ENCODE measurements at places on chromosomes 2 and 18. TPM values are rescaled to one million over a fixed set of nuclear protein-coding genes. Genes with fewer than 3 reads are reported as not detected.

GRCh38 chr2:179525340-179525739 is 260.7 kb upstream of the SESTD1 start:
- DNase-seq: no peak

DNA sequence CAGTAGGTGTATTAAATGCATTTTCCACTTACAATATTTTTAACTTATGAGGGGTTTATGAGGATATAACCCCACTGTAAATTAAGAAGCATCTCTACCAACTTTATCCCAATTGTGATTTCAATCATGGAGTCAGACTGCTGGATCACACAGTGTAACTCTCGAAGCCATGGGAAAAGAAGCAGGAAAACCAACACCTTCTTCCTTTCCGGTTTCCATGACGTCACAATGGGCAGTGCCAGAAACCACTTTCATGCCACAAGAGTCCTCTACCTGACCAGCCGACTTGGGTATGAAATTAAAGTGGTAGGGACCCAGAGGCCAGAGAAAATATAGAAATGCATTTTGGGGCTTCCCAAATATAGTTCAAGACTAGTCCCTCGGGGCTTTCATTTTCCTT is 4.2 kb downstream of the RNF152 start:
- no peak for DNase-seq

DNA sequence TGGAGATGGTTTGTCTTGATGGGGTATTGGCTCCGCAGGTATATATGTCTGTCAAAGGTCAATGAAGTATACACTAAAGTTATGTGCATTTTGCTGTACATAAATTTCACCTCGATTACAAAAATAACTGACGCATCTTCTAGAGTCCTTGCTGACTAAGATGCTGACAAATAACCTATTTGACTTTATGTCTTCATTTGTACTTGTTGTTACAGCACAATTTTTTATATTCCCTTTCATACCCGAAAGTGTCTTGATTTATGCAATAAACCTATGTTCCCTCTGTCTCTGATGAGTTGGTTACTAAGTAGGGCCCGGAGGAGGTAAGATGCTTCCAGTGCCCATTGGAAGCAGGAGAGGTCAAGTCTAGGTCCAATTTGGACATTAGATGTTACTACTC is 93.5 kb downstream of the COPS8 start:
- DNase-seq: no peak

L3MBTL4 gene
- total RNA-seq: 1.3 TPM

SFTPB gene
- not detected for total RNA-seq

GRCh38 chr18:68874361-68874760 is 76.5 kb downstream of the CCDC102B start:
- DNase-seq: peak; percentile 45

DNA sequence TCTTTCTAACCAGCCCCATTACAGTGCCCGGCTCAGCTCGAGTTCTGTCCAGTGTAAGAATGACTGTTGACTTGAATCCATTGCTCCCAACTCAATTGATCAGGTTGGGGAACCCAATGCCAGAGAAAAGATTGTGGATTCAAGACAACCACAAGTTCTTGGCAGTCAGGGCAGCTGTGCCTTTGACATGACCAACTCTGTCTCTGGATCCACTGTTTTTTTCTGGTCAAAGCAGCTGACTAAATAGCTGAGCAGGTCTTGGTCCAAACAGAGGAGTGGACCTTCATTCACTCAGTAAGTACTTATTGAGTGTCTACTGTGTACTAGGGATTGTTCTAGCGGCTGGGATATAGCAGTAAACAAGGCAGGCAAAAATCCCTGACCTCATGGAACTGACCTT is 6.3 kb upstream of the ATOH8 start:
- no peak for DNase-seq

DNA sequence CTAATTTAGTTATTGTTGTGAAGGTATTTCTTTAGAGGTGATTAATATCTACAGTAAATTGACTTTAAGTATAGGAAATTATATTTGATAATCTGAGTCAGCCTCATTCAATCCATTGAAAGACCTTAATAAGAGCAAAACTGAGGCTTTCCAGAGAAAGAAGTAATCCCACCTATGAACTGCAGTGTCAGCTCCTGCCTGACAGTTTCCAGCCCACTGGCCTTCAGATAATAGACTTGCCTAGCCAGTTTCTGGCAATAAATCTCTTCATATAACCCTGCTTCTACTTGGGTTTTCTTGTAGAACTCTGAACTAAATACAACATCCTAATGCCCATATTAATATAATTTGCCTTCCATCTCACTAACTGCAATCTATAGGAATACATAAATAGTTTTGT is 437.9 kb upstream of the UBE2E3 start:
- no peak for DNase-seq

- DNase-seq: no peak
These were observed 505 bp downstream of the FOXI3 start for GRCh38 chr2:88451811-88452564.

DNA sequence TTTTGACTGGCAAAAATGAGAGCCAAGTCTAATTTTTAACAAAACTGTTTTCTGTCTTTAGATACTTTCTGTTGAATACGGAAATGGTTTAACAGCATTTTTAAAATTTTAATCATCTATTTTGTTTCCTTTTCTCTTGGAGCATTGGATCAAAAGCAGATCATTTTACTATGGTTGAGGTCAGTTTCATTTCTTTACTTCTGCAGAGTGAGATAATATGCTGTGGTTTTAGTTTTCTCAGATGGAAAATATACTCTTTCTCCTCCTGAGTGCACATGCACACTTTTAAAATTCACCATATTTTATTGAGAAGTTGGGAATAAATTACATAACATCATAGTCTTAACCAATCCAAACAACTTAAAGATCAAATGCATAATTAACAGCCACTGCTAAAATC is 283.3 kb downstream of the SLC8A1 start:
- no peak for DNase-seq

GRCh38 chr18:77093586-77093985 is 39.0 kb downstream of the MBP start:
- DNase-seq: no peak

DNA sequence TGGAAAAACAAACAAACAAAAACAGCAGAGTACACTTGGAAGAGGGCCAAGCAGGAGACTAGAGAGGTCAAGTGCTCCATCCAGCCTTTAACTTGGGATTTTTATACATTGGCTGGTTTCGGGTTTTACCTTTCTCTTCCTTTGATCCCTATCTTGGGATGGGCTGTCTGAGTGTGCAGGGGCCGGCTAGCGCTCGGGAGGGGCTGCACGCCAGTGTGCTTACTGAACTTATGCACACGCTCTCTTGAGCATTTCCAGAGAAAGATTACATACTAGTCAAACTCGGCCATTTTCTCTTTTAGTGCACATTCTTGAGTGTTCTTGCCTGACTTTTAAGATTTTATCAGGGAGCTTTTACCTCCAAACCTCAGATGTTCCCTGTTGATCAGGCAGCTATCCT is 707.8 kb downstream of the DSC3 start:
- no peak for DNase-seq

CPO gene
- total RNA-seq: under 0.01 TPM

GRCh38 chr2:134943540-134943939 is 24.9 kb downstream of the CCNT2 start:
- DNase-seq: no peak

GRCh38 chr2:18752667-18753422 is 163.5 kb upstream of the NT5C1B start:
- no peak for DNase-seq

NR4A2 gene
- 0.17 TPM for total RNA-seq

- no peak for DNase-seq
These were observed 80.5 kb upstream of the SEC11C start for GRCh38 chr18:59059140-59059539.

All from fibroblast of lung (primary cell).